ENCODE measurements at places on chromosomes 12 and 14.

- DNase-seq, result no peak
Measured at GRCh38 chr12:62127516-62127915, 132.7 kb upstream of the USP15 start.

GRCh38 chr12:81440001-81440400 lies 319.1 kb downstream of the PPFIA2 start:
- DNase-seq, result no peak

GRCh38 chr14:85459361-85460000 lies 70.5 kb upstream of the FLRT2 start:
- DNase-seq, result no peak

DNA sequence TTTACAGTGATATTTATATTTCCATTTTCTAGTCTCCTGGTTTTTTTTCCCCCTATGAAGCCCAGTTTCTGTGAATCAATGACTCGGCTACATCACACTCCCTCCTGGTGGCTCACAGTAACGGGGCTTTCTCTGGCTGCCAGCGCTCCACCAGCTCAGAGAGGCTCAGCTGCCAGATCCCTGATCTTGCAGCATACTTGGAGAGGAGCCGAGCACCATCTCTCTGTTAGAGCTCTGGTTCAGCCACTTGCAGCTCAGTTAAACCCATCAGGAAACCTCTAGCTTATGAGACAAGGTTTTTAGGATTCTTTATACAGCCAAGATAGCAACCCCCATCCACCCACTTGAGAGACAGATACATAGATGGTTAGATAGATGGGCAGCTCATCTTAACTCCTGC lies 74.6 kb downstream of the CIT start:
- DNase-seq, result peak; percentile 51

- DNase-seq, result peak; percentile 18
Measured at GRCh38 chr12:112097641-112098040, 10.9 kb downstream of the NAA25 start.
